ENCODE measurements at places on chromosomes 7 and 10.

GRCh38 chr10:112426111-112426510, 20.6 kb downstream of the ZDHHC6 start:
- DNase-seq, result no peak

- DNase-seq, result no peak
These were observed 68.4 kb downstream of the PARP12 start for GRCh38 chr7:139994356-139994755.

DNA sequence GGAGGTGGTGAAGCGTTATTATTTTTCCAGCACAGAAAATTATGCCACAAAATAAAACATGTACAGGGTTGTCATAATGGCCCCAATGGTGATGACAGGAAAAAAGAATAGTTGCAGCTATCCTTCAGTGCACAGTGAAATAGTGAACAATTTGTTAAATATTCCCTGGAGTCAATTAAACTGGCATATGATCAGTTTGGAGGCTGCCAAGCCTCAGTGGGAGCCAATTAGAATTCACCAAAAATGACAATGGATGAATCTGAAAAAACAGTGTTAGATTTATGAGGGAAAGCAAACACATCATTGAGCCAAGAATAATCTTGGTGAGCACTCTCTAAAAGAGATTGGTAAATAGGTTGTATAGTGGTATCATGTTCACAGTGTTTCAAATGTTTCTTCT, 146.3 kb downstream of the OTUD1 start:
- DNase-seq, result no peak

GRCh38 chr7:47411281-47411869, 170.5 kb downstream of the TNS3 start:
- no peak for DNase-seq

- DNase-seq, result no peak
These were observed 169.2 kb upstream of the PLXNA4 start for GRCh38 chr7:132745510-132745909.

DNA sequence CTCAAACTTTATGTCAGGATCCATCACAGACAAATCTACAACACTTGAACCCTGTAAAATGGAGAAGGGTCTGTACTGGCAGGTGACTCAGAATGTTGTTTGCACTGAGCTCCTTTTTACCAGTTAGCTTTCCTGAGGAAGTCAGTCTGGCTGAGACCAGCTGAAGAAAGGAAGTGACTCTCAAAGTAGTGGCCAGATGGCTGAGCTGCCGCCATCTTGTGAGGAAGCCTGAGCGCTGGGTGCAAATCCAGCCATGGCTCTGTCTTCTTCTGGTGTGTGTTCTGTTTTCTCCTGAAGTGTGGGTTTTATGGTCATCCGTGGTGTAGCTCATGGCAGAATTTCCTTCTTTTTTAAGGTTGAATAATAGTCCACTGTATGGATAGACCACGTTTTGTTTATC, 25.5 kb upstream of the ECHDC3 start:
- no peak for DNase-seq

- no peak for DNase-seq
These were observed 28.2 kb upstream of the TLL2 start for GRCh38 chr10:96541921-96542320.

DNA sequence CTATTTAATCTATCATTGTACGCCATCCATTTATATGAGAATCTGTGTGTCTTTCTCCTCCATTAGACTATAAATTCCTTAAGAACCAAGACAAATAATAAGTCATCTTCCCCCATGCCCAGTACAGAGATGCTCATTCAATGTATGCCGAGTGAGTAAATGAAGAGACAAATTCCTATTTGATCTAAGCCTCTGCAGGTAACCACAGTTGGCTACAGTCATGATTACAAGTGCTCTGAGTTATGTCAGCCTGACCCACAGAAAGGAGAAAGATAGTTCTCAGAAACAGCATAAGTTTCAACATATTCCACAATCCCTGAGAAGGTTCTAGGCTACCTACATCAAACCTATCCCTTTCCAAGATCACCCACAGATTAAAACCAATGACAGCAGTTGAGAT, 46.1 kb downstream of the MPP7 start:
- no peak for DNase-seq

DNA sequence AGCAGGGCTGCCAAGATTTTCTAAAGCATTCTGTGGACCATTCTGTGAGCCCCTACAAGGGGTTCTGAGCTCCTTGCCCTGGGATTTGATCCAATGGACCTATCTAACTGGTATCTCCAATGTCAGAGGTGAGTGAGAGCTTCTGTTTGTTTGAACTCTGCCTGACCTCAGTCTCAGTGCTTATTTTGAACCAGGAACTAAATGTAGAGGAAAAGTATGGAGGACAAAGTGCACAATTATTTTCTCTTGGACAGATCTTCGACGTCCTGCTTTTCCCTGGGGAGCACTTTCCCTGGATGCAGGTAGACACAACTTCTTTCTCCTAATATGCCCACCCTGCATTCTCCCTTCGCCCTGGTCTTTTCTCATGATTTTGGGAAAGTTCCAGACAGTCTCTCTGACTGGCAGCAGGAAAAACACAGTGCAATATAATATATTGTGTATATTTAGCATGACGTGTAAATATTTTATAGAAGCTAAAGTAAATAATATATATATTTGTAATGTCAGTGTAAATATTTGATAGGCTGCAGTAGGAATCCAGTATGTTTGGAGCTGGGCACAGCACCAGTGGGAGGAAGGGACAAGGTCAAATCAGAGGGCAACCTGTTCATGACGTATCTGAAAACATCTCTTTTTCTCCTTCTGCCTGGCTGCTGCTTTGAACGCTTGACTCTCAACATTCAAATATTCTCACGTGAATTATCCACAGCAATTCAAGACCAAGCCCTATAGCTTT, 184.0 kb upstream of the LYZL1 start:
- DNase-seq, result no peak

DNA sequence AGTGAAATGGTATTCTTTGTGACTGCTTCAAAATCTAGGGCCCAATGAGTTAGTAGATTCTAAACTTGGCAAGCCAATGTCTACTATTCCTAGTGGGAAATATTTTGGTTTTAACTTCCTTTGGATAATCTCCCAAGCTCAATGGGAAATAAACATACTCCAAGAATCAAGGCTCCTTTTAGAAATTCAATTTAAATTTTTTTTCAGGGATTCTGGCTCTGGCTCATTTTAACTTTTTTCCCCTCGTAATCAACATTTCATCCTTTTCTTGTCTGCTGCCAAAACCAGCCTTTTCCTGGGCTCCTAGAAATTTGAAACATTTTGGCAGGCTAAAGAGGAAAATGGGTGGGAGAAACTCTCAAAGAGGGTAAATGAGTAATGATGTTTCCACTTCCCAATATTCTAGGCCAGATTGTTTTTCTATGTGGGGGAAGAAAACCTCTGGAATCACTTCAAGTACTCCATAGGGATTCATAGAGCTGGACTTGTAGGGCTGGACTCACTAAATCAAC, 85.6 kb upstream of the AGR3 start:
- no peak for DNase-seq

GRCh38 chr7:116222501-116222900, 12.2 kb downstream of the TES start:
- DNase-seq, result no peak

DNA sequence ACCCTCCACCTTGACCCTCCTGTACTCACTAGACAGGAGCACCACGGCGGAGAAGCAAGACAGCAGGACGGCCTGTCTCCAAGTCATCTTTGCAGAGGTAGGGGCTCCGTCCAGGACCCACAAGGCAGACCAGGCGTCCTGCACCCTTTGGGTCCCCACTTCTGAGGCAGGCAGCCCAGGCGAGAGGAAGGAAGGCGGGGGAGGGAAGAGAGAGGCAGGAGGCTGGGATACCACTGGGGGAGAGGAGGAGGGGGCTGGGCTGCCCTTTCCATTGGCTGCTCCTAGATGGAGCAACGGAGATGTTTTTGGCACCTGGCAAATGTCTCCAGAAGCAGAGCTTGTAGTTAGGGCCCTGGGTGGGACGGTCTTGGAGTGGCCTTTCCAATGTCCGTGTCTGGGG, at the start of gene UCMA:
Gene UCMA, minus strand, starts transcription at position 203 of the 400 bp plus-strand sequence. Its CDS starts 116 bp downstream, at position 87.
- no peak for DNase-seq

- no peak for DNase-seq
These were observed 566.5 kb downstream of the ATRNL1 start for GRCh38 chr10:115659616-115660015.

DNA sequence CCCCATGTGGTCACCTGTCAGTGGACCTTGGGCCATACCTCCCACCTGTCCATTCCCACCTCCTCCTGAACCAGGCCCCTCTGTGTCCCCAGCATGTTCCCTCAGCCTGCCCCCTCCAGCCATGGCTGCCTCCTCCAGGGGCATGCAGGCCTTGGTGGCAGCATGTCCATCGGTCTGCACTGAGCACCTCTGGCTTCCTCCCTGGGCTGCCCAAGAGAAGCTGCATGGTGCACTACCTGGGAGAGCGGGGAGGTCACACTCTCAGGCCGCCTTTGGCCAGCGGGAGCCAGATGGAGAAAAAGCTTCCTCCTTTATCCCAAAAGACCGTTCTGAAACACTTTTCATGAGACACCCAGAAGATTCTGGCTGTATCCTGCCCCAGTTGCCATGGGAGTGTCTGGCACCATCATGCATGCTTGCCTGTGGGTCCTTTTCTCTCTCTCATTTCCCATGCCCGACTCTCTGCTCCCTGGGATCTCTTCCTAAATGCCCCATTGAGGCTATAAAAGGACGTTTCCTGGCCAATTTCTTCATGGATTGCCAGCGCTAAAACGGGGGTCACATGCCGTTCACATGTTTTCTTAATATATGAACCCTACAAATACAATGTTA, 45.5 kb upstream of the MGMT start:
- no peak for DNase-seq

DNA sequence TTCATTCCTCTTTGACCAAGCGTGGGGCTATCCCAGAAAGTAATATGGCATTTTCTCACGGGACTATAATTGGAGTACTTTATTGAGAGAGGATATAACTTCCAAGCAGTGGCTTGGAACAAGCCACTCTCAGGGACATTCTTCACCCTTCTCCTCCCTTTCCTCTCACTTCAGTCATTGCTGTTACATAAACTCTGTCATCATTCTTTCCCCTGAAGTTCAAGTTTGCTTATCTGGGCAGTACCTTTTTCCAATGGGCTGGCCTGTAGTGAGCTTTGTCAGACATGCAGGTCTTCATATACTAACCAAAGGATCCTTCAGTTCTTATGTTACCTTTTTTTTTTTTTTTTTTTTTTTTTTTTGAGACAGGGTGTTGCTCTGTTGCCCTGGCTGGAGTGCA, 58.7 kb upstream of the KMT2E start:
- DNase-seq, result no peak

GRCh38 chr7:81414411-81414810, 355.4 kb downstream of the HGF start:
- no peak for DNase-seq

GRCh38 chr7:3957472-3958108, 656.5 kb downstream of the SDK1 start:
- DNase-seq, result no peak

DNA sequence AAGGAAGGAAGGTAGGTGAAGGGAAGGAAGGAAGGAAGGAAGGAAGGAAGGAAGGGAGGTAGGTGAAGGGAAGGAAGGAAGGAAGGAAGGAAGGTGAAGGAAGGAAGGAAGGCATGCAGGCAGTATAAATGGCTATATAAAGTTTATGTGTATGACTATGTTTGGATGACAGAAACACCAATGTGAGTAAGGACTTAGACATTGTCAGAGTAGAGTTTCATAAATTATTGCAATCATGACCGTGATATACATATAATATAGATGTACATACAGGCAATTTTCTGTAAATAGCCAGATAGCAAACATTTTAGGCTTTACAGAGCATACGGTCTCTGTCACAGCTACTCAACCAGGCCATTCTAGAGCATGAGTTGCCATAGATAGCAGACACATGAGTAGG, 133.8 kb upstream of the AKR1E2 start:
- no peak for DNase-seq

GRCh38 chr7:10128748-10129147, 844.9 kb upstream of the PHF14 start:
- no peak for DNase-seq

DNA sequence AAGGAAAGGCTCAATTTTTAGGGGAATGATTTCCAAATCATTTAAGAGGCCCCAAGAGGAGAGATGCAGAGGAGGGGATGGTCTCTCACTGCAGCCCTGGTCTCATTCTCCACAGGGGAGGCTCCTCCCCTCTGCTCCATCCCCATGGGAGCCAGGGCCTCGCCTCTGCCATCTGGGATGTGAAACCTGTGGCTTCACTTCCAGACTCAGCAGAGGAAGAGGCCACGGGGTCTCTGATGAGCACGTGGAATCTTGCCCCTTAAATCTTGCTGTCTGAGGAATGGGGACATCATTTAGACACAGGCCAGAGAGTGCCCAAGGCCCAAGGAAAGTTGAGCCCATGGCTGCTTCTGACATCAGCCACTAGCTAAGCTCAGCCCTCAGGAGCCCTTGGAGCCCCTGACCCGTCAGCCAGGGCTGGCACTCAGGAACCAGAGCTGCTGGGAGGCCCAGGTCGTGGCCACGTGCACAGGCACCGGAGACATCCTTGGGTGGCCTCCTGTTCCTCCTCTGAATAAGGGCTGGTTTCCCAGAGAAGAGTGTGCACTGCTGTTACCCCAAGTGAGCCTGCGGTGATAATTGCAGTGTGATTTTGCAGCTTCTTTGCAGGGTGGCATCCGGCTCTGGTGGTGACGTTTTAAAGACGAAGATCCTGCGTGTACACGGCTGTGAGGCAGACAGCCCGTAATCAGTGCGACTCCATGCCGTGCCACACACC, 50.5 kb downstream of the VIPR2 start:
- no peak for DNase-seq

DNA sequence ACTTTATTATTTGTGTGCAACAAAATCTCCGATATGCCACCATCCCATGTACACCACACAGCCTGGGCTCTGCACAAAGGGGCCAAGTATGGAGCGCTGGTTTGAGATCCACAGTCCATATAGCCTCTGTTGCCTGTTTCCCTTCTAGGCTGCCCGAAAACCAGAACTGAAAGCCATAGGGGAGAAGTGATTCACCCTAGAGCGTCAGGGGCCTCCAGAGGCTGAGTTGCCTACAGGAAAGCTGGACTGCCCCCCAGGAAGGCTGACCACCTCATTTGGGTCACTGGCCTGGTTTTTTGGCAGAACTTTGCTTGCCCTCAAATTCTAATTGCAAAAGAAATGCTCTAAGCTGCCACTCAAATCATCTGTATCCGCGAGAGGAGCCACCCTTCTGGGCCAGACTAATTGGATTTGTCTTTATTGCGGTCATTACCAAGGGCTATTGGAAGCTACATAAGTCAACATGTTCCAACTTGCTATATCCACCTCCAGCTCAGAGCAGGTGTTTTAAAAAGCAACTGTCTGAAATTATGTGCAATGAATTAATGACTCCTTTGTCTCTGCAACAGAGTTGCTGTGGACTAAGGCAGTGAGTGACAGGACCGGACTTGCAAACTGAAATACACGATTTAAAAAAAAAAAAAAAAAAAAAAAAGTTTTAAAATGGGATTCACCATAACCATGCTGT, 28.3 kb upstream of the FRMD4A start:
- no peak for DNase-seq

DNA sequence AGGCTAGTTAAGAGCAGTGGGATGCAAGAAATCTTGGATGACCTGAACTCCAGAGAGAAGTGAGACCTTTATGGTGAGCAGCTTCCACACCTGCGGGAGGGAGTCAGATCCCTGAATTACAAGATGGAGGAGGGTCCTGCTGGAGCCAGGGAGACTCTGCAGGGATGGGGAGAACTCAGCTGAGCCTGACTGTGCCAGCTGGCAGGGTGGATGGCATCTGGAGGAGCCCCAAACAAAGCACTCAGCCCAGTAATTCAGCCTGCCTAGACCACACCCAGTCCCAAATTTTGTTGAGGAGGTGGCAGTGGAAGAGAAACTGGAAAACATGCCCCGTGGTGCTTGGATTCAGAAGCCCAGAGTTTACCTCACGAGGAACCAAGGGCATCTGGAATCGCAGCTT, 208.2 kb downstream of the WDR11 start:
- DNase-seq, result no peak

Measured in stimulated activated CD8-positive, alpha-beta memory T cell treated with anti-CD3 and anti-CD28 coated beads, Interleukin-2, amount 100 ng/mL, for 48 hours (primary cell).